Stimulated activated CD4-positive, alpha-beta T cell treated with anti-CD3 and anti-CD28 coated beads, Interleukin-1b, Interleukin-23, amount 100 ng/mL, for 24 hours (primary cell): ENCODE measurements at places on chromosomes 5 and 9.

DNA sequence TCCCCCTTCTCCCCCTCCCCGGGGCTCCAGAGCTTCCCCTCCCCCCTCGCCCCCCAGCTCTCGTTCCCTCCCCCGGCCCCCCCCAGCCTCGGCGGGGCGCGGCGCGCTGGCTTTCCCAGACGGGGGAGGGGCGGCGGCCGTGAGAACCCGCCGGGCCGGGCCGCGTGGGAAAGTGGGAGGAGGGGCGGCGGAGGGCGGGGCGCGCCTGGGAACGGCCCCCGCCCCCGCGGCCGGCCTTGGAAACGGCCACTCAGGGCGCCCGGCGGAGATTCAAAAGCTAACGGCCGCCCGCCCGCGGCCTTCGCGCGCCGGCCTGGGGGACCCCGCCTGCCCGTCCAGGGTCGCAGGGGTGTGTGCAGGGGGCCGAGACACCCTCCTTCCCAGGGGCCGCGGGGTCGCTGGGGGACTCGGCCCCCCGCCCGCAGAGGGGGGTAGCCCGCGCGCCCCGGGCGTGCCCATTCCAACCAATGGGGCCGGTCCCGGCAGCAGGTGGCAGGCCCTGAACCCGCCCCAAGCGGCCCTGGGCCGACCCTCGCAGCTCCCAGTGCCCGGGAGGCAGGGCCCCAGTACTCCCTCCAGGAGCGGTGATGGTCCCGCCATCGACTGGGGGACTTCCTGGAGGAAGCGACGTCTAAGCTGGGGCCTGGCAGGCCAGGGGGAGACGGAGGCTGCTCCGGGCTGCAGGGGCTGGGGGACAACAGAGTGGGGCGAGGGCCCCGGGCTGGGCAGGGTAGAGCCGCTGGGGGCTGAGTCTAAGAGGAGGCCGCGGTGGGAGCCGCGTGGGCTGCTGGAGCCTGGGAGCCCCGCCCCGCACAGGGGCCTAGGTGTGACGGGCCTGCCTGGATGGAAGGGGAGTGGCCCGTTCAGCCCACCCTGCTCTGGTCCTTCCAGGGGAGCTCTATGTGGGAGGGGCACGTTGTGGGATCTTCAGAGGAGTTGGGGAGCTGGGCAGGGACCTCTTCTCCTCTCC lies 14.2 kb upstream of the NRARP start:
- no peak for DNase-seq

GRCh38 chr5:139091439-139092156 lies 106.6 kb downstream of the SIL1 start:
- DNase-seq = no peak

- DNase-seq = no peak
Measured at GRCh38 chr9:122204055-122204454, 24.7 kb downstream of the LHX6 start.

- no peak for DNase-seq
Measured at GRCh38 chr5:143401227-143402016, 2.1 kb downstream of the NR3C1 start.

- no peak for DNase-seq
Measured at GRCh38 chr5:9924614-9925013, 294.5 kb upstream of the TAS2R1 start.

- DNase-seq = no peak
Measured at GRCh38 chr5:114644576-114644975, 282.7 kb downstream of the KCNN2 start.

DNA sequence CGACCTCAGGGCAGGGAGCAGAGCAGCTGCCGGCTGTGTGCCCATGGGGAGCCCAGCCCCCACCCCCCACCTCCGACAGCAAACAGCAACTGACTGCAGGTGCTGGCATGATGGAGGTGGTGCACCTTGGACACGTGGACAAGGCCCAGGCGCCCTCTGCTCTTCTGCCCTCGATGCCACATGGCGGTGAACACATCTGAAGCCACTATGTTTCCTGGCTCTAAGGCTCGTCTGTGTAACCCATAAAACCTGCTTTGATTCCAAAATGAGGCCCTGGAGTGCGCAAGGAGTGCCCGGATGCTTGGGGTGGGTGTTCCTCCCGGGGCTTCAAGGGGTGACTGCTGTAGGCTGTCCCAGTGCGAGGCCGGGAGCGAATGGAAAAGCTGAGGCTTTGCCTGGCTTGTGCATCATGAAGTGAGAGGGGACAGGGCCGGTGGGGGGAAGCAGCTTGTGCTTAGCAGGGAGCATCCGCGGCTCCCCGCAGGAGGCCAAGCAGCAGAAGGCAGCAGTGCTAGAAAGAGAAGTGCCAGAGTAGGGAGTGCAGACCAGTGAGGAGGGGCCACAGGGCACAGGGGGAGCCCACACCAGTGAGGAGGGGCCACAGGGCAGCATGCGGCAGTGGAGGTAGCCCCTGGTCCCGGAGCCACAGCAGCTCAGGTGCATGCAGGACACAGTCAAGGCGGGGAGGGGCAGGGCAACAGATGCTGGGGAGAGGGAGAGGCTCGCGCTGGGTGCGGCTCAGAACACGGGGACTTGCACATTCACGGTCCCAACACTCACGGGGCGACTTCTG lies 30.0 kb downstream of the NKD2 start:
- no peak for DNase-seq

- DNase-seq = no peak
Measured at GRCh38 chr5:16417398-16418074, 48.1 kb downstream of the ZNF622 start.

- no peak for DNase-seq
Measured at GRCh38 chr5:116421080-116421629, 153.5 kb downstream of the SEMA6A start.

DNA sequence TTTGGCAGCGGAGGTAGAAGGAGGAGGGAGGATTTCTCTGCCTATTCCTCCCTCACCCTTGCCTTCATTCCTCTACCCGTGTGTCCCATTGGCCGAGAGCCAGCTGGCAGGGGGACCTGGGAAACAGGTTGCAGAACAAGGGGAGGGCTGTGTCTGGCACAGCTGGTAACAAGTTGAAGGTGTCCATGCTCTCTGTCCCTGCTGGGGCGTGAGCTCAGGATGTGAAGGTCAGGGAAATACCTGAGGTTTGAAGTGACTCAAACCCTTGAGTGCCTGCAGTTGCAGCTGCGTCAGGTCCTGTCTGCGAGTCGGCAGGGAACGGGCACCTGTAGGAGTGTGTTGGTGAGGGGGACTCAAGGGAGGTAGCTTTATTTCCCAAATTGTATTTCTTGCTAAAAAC lies 16.2 kb downstream of the MIGA2 start:
- no peak for DNase-seq

GRCh38 chr5:154947778-154948177 lies 6.9 kb downstream of the MRPL22 start:
- DNase-seq = no peak

DNA sequence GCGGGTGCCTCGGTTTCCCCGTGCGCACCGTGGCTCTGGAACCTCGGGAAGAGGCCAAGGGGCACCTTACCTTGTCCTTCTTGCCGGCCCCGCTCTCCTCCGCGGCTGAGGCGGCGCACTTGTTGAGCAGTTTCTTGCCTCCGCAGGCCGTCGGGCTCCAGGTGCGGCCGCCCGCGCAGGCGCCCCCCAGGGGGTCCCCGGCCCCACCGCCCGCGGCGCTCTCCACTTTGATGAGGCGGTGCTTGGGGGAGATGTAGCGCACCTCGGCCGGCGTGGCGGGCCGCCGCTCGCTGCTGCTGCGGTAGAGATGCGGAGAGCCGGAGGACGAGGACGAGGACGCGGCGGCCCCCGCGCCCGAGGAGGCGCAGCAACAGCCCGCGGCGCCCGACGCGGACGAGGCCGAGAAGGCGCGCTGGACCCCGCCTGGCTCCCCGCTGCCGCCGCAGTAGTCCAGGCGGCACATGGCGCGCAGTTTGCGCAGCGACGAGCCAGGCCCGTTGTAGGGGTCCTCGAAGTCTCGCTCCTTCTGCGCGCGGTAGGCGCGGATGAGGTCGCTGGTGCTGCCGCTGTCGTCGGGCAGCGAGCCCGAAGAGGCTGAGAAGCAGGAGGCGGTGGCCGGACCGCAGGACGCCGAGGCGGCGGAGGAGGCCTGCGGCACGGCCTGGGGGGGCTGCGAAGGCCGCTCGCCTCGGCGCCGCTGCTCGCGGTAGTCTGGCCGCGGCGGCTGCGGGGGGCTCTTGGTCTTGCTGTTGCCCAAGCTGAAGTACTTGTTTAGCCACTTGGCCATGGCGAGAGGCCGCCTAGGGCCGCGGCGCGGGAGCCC lies 957 bp downstream of the SHB start:
- no peak for DNase-seq

GRCh38 chr9:111348821-111349271 lies 18.8 kb upstream of the OR2K2 start:
- DNase-seq = no peak

- no peak for DNase-seq
Measured at GRCh38 chr5:95590880-95591279, 29.0 kb upstream of the GPR150 start.

DNA sequence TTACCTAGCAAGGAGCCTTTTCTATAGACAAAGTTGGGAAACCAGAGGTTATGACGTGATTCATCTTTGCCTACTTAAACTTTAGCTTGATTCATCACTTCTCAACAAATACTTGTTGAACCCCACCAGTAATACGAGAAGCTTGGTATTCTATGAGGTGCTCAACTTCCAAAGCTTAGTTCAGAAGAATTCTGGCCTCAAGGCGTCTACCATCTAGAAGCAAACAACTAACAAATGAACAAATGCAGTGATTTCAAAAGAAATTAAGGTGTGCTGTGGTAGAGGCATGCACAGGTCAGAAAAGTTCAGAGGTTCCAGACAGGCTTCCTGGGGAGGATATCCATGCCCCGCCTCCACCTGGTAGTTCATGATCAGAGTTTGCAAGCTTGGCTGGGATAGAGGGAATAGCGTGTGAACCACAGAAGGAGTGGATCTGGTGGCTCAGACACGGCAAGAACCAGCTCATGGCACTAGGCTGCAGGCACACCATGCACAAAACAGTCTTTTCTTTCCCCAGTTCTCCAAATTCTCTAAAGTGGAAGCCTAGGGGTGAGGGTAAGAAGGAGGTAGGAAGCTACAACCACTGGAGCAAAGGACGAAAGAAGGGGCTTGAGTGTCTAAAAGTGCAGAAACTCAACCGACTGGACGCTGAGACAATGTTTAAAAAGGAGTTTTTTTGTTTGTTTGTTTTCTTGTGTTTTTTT lies 473.0 kb downstream of the RAB3C start:
- DNase-seq = no peak

GRCh38 chr5:68026092-68026885 lies 189.3 kb upstream of the PIK3R1 start:
- no peak for DNase-seq

- DNase-seq = no peak
Measured at GRCh38 chr5:115382989-115383388, 86.5 kb upstream of the CCDC112 start.

- no peak for DNase-seq
Measured at GRCh38 chr5:64384765-64385164, 121.0 kb upstream of the RGS7BP start.

GRCh38 chr5:14708551-14708950 lies 44.0 kb downstream of the OTULIN start:
- no peak for DNase-seq

DNA sequence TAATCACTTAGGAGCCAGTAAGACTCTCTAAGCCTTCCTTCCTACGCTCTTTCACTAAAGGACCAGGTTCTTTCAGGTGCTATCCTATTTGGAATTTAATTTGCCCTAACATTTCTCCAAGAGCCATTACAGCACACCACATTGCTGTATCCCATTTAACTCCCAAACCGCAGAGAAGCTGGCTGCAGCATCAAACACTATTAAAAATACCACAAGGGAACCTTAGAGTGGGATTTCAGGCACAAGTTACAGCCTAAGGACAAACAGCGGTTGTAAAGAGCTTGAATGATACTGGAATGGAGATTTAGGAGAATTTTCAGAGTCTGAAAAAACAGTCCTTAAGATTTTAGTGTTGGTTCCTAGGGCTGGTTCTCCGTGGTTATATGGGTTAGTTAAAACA lies 566.4 kb downstream of the RAB3C start:
- no peak for DNase-seq

DNA sequence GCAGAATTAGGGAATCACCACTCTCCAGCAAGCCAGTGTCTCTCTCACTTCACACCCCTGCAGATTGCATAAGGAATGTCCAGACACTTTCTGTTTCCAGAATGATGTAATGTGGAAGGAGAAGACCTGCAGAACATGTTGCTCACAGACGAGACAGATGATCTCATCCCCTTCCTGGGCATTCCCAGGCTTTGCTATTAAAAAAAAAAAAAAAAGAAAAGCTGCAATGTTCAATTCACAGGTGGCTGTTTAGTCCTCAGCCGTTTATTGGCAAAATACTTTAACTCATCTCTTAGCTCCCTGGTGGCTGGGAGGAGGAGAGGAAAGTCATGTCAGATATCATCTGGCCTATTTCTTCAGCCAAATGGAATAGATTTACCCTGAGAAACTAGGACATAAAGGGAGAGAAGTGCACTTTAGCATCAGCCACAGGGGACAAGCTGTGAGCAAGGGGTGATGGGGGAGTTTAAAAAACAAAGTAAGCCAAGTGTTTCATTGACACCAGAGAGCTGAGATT lies 95.9 kb upstream of the TNC start:
- no peak for DNase-seq

- DNase-seq = no peak
Measured at GRCh38 chr5:68070591-68071281, 144.8 kb upstream of the PIK3R1 start.

- no peak for DNase-seq
Measured at GRCh38 chr9:73006986-73007385, 54.1 kb upstream of the ALDH1A1 start.

DNA sequence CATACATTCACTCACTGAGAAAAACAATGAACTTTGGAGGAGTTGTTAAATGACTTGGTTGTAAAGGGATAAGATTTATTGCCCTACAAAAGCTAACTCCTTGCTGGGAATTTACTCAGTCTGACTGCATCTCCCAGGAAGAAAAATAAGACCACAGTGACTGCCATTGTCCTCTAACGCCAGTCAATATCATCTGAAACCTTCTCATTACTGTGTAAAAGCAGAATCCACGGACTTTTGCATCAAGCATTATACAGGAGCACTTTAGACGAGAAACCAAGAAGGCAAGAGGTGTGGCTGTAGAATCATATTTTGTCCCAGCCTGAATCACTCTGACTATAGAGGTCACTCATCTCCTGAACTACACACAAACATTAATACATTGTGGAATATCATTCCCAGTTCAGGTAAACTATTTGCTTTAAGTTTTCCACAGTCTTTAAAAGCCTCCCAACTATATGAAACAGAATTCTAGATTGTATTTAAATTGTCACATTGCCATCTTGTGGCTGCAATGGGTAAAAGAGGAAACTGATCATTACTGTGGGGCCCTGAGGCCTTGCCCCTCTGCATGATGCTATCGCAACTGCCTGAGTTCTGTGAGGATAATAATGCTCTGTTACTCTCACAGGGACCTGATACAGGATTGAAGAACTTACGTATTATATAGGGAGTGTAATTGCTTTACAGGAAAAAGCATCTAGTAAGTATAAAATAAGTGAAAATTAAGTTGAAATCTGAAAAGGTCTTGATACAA lies 142.9 kb downstream of the SLCO4C1 start:
- no peak for DNase-seq

GRCh38 chr9:93911801-93912554 lies 43.2 kb downstream of the BARX1 start:
- no peak for DNase-seq

- no peak for DNase-seq
Measured at GRCh38 chr9:126614455-126615244, 922 bp downstream of the LMX1B start.
